Stimulated activated CD8-positive, alpha-beta memory T cell treated with anti-CD3 and anti-CD28 coated beads, Interleukin-4, amount 100 ng/mL, for 1 hour (primary cell): ENCODE measurements at places on chromosomes 2 and 18.

- DNase-seq, result no peak
These were observed 637.3 kb downstream of the ERBB4 start for GRCh38 chr2:211901226-211901846.

GRCh38 chr2:120818441-120818920, 82.8 kb downstream of the GLI2 start:
- no peak for DNase-seq

GRCh38 chr2:37670378-37671008, 949 bp downstream of the CDC42EP3 start:
- no peak for DNase-seq

DNA sequence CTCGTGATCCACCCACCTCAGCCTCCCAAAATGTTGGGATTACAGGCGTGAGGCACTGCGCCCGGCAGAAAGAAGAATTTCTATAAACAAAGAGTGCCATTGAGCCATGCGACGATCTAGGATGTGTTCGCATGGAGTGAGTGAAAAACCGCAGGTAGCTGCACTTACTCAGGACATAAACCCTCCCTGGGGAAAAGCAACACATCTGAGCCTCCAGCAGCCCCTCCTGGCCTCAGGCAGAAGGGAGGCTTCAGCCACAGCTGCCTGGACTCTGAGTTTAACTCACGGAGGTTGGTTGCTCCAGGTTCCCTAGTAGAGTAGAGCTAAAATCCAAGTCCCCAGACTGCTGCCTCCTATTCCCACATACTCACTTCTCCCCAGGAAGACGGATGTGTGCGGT, 11.3 kb upstream of the STK25 start:
- DNase-seq, result no peak

GRCh38 chr2:218981390-218981880, 3.5 kb downstream of the FEV start:
- DNase-seq, result no peak
